ENCODE measurements at places on chromosomes 3 and 15.

GRCh38 chr3:16198427-16198826 is 23.9 kb downstream of the GALNT15 start:
- no peak for DNase-seq

- no peak for DNase-seq
These were observed 984 bp downstream of the RNU6-1 start for GRCh38 chr15:67838789-67839332.

- no peak for DNase-seq
These were observed 110.3 kb downstream of the HCN4 start for GRCh38 chr15:73258271-73259108.

DNA sequence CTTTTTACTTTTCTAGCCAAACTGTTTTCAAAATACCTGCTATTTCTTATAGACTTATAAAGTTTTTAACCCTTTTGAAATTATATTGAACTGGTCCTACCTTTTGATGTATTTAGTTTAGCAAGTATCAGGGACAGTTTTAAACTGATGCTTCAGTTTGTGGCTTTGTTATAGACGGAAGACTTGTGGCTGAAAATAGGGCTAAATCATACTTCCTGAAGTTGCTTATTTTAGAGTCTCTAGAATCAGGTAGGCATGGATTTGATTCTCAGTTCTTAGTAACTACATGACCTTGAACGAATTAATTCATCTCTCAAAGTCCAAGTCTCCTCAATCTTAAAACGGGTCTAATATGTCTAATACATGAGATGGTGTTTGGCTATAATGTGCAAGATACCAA is 322.8 kb downstream of the RAP2B start:
- no peak for DNase-seq

GRCh38 chr3:59766200-59766872 is 716.5 kb upstream of the CFAP20DC start:
- DNase-seq, result no peak

- DNase-seq, result no peak
These were observed 36.4 kb downstream of the SEMA3G start for GRCh38 chr3:52408466-52408865.

DNA sequence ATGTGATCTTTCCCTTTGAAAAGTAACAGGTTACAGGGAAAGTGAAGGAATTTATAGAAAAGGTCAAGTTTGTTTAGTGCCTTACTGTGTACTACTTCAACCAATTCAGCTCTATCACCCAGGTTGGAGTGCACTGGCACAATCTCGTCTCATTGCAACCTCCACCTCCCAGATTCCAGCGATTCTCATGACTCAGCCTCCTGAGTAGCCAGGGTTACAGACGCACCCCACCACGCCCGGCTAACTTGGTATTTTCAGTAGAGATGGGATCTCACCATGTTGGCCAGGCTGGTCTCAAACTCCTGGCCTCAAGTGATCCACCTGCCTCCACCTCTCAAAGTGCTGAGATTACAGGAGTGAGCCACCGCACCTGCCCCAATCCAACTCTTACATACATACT is 279.7 kb downstream of the ZBTB20 start:
- DNase-seq, result no peak

GRCh38 chr3:123571264-123571972 is 13.4 kb downstream of the HACD2 start:
- DNase-seq, result no peak

- DNase-seq, result no peak
These were observed 14.3 kb downstream of the TPM1 start for GRCh38 chr15:63056829-63057228.

DNA sequence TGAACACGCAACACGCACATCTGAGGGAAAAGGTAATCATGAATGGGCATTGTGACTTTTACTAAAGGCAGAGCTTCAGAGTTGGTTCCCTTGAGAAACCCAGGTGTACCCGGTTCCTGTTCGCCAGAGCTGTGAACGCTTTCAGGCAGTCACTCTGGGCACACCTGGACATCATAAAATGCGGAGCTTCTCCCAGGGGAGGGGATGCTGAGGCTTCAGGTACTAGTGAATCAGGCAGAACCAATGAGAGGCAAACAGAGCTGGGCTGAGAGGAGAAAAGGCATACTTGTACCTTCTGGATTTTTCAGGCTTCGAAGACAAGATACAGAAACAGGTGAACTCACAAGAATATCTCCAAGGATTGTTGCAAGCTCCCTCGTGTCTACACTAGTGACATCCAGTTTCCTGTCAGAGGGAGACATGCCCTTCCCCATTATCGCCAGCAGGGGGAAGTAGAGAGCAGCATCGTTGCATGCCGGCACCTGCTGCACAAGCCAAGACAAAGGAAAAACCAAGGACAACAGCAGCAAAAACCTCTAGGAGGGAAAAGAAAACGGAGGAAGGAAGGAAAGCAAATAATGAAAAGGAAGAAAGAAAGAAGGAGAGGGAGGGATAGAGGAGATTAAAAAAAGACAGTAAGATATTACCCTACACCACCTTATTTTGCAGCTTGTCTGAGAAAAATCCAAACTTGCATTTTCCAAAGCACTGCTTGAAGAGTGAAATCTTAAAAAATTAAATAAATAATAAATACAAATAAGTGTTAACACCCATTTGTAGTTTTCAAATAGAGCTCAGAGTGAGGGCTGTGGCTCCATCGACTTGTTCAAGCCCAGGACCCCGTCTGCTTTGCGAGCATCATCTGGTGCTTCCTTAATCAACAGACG is 2.0 kb downstream of the AHSG start:
- peak; percentile 46 for DNase-seq

GRCh38 chr15:59997070-59997701 is 6.9 kb upstream of the FOXB1 start:
- DNase-seq, result peak; percentile 13

GRCh38 chr3:14120111-14120920 is 4.4 kb downstream of the CHCHD4 start:
- no peak for DNase-seq

GRCh38 chr15:92903631-92903965 is 3.5 kb downstream of the CHD2 start:
- DNase-seq, result no peak

- DNase-seq, result no peak
These were observed 363.3 kb downstream of the ULK4 start for GRCh38 chr3:41598402-41599126.

DNA sequence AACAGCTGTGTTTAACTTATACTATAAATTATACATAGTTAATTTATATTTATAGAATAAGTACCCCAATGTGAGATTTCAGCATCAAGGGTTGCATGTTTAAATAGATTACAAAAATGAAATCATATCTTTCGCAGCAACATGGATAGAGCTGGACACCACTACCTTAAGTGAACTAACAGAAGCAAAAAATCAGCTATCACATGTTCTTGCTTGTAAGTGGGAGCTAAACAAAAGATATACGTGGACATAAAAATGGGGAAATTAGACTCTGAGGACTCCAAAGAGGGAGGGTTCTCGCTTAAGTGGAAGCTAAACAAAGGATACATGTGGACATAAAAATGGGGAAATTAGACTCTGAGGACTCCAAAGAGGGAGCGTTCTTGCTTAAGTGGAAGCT is 626.5 kb upstream of the DPPA4 start:
- no peak for DNase-seq

- peak; percentile 38 for DNase-seq
These were observed 5.8 kb downstream of the PRRT3 start for GRCh38 chr3:9946112-9947024.

- no peak for DNase-seq
These were observed 105.5 kb downstream of the SLC25A26 start for GRCh38 chr3:66326340-66326739.

DNA sequence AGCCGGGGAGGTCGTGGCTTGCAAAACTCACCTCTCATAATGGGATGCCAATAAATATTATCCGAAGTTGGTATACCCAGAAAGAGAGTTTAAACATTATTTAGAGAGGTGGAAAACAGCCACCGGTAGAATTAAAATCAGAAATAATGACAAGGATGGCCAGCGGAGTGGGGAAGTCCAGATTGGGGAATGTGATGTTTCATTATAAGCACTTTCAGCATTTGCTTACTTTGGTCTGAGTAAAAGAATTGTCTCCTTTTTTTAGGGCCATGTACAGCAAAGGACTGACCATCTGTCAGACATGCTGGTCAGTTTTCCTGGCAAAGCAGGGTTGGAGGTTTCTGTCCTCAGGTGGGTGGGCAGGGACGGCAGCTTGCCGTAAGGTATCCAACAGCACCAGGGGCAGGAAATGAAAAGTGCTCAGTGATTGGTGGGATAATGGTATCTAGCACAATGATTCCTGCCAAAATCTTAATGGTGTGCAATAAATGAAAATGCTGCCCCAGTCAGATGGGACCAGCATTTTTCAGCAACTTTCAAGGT is 24.3 kb downstream of the APBA2 start:
- DNase-seq, result no peak

DNA sequence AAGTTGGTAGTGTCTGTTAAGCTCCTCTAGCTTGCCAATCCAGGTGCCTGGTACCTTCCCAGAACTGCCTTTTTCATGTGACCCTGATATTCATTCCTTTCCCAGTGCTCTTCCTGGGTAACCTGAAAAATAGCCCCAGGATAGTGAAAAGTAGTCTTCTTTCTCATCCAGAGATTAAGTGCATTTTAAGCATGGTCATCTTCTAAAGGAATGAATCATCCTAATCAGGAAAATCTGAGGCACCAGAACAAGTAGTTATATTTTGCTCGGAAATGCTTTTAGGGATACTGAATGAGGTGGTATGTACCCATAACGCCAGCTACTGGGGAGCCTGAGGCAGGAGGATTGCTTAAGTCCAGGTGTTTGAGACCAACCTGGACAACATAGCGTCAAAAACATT is 23.1 kb upstream of the PDCD6IP start:
- no peak for DNase-seq

GRCh38 chr3:161409069-161409468 is 37.8 kb upstream of the SPTSSB start:
- peak; percentile 2 for DNase-seq

- DNase-seq, result no peak
These were observed 32.7 kb downstream of the CCNL1 start for GRCh38 chr3:157127268-157127667.

- no peak for DNase-seq
These were observed 630 bp downstream of the KIF15 start for GRCh38 chr3:44762170-44762677.

- DNase-seq, result no peak
These were observed 1.6 kb upstream of the RNU6-1 start for GRCh38 chr15:67841513-67841762.

GRCh38 chr15:51888593-51889195 is 59.2 kb downstream of the TMOD3 start:
- no peak for DNase-seq

DNA sequence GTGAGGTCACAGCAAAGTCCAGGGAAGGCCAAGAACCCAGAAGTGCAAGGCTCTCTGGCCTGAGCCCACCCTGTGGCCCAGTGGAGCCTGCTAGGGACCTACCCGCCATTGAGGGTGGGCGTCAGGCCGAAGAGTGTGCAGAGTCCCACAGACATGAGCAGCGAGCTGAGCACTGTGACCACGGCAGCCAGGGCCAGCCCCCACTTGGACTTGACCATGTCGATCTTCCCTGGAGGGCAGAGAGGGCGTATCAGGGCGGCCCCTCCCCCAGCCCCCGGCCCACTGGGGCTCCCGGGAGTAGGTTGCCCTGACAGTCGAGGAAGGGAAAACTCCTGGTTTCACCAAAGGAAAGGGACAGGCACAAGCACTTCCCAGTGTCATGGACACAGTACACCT is 44.6 kb downstream of the PTPN23 start:
- no peak for DNase-seq

DNA sequence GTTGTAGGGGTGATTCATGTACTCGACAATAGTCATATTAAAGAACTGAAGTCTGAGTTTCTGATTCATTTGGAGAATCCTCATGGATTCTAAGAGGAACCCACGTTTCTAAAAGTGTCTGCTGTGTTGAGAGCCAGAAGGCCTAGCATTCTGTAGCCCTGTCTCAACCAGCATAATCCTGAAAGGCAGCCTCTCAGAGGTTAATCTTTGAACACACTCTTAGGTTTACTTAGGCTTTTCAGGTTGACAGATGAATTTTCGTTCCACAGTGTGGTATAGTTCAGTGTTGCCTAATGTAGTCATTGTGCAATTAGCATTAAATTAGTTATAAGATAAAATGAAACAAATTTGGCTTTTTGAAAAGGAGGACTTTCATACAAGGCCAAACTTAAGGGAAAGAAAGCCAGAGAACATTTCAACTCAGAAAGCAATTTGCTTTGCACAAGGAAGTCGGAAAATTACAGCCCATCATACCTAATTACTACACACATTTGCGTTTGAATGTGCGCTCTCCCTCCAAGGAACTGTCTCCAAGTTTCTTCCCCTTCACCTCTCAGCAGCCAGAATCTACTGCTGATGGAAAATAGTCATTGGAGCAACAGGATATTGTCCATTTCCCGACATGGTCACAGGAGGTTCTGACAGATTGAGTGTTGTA is 42.0 kb downstream of the AGBL1 start:
- no peak for DNase-seq

DNA sequence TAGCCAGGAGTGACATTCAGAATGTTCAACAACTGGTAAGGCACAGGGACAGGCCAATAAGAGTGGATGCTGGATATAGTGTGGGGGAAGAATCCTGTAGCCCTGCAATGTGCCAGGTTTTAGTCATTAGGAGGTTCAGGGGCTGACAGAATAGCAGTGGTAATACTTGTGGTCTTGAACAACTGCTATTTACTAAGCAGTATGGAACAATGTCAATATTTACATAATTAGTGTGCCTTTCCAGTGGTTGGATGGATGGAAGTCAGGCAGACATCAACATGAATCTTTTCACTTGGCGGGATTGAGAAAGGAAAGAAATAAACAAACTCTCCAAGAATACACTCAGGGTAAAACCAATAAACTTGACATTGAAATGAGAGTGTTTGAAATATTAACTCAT is 55.1 kb downstream of the OTOL1 start:
- no peak for DNase-seq

GRCh38 chr15:41935566-41936020 is 36.8 kb downstream of the EHD4 start:
- no peak for DNase-seq

Data from NCI-H1930 (cell line).